AG20443 (cell line): ENCODE measurements at places on chromosomes 11 and 22.

DNA sequence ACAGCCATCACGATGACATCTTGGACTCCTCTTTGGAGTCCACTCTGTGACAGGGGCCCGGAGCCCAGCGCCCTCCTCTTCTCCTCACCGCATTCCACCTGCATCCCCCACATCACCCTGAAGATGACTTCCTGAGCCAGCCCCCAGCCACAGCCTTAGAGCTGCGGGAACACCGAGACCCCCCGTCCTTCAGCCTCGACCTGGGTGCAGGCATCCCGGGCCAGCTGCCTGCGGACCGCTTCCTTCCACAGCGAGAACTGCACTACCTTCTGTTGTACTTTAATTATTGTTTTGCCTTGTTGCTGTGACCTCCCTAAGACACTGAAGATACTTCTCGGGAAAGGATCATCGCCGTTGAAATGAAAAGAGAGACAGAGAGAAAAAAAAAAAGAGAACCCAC, 42.1 kb downstream of the DBX1 start:
- DNase-seq, result no peak

- DNase-seq, result no peak
Observed at GRCh38 chr11:13923182-13923581, 39.3 kb upstream of the SPON1 start.

DNA sequence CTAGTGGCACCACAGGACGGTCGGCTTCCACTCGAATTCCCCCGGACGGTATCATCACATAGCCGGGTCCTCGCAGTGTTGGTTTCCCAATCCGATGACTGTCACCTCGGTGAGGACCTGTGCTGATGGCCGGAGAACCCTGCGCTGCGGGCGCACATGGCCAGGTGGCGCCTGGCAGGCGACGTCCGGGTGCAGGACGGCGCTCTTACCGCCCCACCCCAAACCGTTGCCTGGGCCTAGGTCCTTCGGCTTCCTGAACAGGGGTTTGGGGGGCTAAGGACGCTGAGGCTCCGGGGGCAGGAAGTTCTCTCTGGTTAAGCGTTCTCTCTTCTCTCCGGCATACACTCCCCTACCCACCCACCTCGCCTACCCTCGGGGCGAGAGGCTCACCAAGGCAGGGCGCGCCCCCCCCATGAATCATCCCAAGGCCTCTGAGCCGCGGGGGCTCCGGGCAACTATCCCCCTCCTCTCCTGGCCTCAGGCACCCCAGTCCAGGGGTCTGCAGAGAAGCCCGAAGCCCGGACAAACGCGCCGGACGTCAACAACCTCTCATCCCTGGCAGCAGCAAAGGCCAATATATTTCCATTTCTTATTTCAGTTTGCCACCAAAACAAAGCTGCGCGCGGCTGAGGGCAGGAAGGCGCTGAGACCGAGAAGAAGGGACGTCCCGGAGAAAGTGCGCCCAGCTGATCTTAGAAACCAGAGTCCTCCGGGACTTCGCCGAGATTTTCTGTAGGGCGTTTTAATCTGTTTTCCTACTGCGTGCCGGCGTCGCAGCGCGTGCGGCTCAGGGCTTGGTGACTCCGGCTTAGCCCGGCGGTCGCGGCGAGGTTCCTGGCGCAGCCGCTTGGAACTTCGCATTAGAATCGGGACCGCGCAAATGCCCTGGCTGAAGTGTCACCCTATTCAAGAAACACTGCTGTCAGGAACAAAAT, 5.6 kb downstream of the ALX4 start:
- DNase-seq, result no peak

DNA sequence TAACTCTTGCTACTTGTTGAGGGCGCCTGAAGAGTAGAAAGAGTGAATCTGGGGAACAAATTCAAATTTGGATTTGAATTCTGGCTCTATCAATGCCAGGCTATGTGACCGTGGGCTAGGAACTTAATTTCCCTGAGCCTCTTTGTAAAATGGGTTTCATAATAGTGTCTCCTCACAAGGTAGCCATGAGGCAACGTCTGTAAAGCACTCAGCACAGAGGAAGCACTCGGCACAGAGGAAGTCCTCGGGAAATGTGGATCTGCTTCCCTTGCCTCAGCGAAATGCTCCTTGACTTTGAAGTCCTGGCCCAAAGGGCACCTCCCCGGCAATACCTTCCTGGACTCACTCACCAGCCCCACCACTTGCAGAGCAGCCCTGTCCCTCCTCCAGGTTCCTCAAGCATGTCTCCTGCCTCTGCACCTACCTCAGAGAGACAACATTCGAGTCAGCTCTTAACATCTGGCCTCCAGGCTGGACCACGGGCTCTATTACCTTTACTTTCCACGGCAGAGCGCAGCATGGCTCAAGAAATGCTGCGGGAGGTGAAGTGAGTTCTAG, 17.7 kb downstream of the CD6 start:
- DNase-seq, result no peak

- peak; percentile 91 for DNase-seq
Observed at GRCh38 chr22:17705951-17706900, 67.7 kb downstream of the BCL2L13 start.

DNA sequence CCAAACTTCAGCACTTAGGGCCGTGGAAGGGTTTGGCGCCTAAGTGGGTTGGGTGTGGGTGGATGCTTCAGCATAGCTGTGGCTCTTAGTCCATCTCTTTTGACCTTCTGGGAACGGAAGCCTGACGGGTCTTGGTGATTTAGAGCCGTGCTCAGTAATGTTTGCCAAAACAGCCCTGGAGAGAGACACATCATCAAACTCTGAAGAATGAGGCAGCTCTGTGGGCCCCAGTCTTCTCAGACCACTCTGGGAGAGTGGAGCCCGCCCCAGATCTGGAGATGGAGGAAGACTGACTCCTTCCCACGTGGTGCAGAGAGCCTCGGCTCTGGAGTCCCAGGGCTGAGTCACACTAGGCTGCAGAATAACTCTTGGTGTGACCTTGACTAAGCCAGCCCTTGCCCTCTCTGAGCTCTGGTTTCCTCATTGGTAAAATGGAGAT, 168.9 kb downstream of the C11orf91 start:
- peak; percentile 91 for DNase-seq

DNA sequence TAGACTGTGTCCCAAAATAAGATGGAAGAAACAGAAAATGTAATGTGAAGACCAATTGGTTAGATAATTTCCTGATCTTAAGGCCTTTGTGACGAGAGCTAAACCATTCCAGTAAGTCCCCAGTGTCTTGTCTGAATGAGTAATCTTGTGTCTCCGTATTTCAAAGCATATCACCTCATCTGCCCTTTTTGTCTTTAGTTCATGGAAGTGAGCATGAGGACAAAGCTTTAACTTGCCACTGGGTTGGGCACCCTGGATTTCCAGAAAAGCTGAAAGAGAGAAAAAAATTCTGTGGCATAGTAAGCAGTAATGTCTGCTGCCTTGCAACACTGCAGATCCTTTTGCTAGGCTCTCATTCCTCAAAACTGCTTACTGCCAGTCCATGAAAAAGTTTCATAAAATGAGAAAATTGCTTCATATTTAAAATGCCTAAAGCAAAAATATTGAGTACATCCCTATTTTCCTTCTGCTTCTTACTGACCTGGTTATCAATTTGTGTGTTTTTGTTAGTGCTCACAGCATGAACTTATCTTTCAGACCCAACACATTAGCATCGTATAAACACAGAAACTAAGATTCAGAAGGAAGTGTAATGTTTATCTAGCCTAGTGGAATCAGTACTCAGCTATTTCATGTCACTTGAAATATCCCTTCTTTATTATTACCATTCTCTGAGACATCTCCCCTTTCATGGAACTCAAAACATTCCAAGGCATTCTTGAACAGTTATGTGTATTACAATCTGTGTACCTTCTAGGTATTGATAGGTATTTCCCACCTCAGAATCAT, 5.3 kb downstream of the CASP12 start:
- DNase-seq, result no peak

DNA sequence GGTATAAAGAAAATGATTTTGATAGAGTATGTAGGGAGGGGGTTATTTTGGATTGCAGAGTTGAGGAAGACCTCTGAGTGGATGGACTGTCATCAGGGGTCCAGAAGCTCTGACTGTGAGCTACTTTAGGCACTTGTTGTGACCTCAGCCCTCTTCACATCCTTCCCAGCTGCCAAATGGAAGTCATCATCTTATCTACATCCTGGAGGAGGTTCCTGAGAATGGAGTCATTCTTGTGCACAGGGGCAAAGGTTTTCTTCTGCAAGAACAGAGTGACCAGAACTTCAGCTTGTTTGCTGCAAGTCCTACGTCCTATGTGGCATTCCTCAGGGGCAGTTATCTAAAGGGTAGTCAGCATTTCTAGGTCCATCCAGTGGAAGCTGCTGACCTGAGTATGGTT, 393.8 kb downstream of the AASDHPPT start:
- DNase-seq, result no peak

GRCh38 chr11:84398017-84398626, 1112.0 kb upstream of the CCDC90B start:
- DNase-seq, result peak; percentile 20

DNA sequence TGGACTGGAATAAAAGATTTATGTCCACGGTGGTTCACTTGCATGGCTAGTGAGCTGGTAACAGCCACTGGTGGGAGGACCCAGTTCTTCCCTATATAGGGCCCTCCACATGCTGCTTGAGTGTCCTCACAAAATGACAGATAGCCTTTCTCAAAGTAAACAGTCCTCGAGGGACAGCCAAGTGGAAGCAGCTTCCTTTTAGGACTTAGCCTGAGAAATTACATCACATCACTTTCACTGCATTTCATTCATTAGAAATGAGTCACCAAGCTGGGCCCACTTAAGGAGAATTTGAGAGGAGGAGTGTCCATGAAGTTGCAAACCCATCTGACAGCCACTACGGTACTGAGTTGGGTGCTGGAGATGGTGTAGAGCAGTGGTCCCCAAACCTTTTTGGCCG, 7.0 kb downstream of the ISX start:
- DNase-seq, result peak; percentile 14

DNA sequence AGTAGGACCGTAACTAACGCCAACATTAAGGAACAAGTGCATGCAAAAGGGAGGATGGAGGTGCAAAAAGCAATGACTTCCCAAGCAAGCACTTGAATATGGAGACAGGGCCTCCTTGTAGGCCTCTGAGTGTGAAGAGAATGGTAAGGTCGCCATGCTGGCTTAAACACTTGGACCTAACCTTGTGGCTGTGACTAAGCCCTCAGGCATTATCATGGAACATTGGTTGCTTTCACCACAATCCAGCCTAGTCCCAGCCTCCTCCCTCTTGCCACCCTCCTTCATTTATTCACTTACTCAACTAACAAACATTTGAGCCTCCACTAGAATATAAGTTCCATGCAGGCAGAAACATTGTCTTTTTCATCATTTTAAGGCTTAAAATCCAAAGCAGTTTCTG, 11.9 kb upstream of the SYTL2 start:
- DNase-seq, result peak; percentile 37

DNA sequence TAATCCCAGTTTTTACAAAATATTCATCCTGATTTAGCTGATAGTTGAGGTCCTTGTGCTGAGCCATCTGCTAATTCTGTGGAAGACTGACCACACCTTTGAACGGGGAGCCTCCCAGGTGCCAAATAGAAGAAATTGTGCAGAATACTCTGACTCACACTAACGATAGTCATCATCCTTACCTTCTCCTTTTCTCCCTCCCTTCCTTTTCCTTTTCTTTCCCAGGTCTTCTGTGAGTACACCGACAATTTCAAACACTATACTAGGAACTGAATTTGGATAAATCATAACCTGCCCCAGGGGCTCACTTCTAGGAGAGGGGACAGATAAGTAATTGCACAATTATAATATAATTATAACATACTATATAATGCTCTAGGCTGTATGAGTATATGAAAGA, 73.1 kb upstream of the CTSC start:
- DNase-seq, result no peak

DNA sequence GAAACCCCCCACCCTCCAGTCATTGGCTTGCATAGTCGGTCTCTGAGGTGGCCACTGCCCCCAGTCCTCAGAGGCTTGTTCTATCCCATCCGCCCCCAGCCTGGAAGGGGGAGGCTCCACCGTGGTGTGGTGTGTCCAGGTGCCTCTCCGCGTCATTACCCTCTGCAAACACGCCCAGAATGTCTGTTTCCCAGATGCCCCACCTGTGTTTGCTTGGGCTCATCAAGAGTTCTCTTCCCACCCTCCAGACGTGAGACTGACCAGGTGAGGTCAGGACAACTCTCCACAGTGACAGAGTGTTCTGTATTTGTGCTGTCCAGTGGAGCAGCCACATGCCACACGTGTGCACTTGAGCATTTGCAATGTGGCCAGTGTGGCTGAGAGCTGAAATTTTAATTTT, 24.9 kb downstream of the LRRC10B start:
- DNase-seq, result no peak

- peak; percentile 23 for DNase-seq
Observed at GRCh38 chr22:22681221-22681739, 36.9 kb downstream of the GGTLC2 start.

- no peak for DNase-seq
Observed at GRCh38 chr22:42549331-42550060, 4.3 kb upstream of the SERHL2 start.

GRCh38 chr22:46414704-46415103, 79.2 kb downstream of the TRMU start:
- DNase-seq, result no peak

- peak; percentile 57 for DNase-seq
Observed at GRCh38 chr11:10742460-10743208, 8.4 kb upstream of the CTR9 start.

DNA sequence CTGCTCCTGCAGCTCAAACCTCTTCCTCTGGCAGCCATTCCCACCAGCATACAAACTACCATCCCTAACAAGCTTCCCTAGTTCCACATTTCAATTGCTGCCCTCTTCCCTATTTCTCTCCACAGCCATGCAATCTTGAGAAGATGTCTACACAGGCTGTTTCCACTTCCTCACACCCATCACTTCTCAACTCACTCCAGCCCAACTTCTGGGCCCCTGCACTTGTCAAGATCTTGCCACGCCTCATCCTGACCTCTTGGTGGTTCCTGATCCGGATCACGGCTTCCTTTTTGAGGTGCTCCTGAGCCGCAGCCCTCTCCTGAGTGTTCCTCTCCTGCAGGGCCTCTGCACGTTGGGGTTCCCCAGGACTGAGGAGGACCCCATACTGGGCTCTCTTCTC, 22.6 kb downstream of the RPL27A start:
- DNase-seq, result no peak

GRCh38 chr11:27183672-27184457, 143.2 kb downstream of the BBOX1 start:
- DNase-seq, result peak; percentile 55

- DNase-seq, result no peak
Observed at GRCh38 chr11:58837707-58838388, 6.7 kb downstream of the GLYATL2 start.

DNA sequence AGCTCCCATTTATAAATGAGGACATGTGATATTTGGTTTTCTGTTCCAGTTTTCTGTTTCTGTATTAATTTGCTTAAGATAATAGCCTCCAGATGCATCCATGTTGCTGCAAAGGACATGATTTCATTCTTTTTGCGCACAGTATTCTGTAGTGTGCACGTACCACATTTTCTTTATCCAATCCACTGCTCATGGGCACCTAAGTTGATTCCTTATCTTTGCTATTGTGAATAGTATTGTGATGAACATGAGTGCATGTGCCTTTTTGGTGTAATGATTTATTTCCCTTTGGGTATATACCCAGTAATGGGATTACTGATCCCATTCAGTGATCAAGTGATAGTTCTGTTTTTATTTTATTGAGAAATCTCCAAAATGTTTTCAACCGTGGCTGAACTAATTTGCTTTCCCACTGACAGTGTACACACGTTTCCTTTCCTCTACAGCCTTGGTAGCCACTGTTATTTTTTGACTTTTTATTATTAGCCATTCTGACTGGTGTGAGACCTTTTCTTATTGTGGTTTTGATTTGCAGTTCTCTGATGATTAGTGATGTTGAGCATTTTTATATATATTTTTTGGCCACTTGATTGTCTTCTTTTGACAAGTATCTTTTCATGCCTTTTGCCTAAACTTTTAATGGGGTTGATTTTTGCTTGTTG, 226.0 kb upstream of the ANO3 start:
- DNase-seq, result no peak

GRCh38 chr22:44604991-44605390, 97.0 kb upstream of the PRR5 start:
- no peak for DNase-seq
